ENCODE measurements at places on chromosomes 6 and 20.

GRCh38 chr6:84019842-84020211, 13.7 kb upstream of the MRAP2 start:
- no peaks in the 10 kb centered on the region for H3K36me3 ChIP-seq
- H3K27me3 ChIP-seq, result no peaks in the 10 kb centered on the region
- no peak for DNase-seq
- no peaks in the 10 kb centered on the region for H3K4me1 ChIP-seq

GRCh38 chr20:57200882-57201695, 65.4 kb downstream of the BMP7 start:
- no peaks in the 10 kb centered on the region for H3K36me3 ChIP-seq
- H3K27ac ChIP-seq, result no peak overlapping the region
- no peaks in the 10 kb centered on the region for H3K4me1 ChIP-seq
- H3K27me3 ChIP-seq, result peaks cover 31% of the 10 kb centered on the region
- no peak for DNase-seq
- no peak overlapping the region for H3K4me3 ChIP-seq

DNA sequence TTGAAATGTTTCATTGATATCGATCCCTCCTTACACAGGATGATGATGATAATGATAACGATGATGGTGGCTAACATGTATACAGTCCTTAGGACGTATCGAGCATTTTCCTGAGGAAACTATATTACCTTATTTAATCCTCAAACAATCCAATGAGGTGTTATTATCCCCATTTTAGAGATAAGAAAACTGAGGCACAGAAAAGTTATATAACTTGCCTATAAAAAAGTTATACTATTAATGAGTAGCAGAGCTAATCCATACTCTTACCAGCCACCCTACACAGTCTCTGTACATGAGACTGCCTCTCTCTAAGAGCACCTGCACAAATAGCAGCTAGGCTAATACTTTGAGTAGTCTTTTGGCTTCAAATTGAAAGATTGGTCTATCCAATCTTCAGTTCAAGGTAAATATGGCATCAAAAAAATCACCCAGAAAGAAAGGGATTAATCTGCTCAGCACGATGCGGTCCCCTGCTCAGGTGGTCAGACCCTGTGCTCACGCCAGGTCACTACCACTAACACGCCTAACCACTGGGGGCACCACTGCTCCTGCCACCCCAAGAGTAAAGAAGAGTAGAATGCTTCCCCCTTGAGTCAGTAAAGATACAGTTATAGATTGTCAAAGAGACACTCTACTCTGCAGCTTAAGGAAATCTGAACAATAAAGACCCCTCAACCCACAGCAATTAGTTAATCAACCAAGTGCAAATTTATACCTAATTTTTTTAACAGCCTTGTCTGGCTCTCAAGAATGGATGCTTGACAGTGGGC, 15.0 kb downstream of the GABBR1 start:
- no peak for DNase-seq
- peaks cover 6% of the 10 kb centered on the region for H3K36me3 ChIP-seq
- H3K27ac ChIP-seq, result no peak overlapping the region
- no peak overlapping the region for H3K4me3 ChIP-seq
- no peaks in the 10 kb centered on the region for H3K27me3 ChIP-seq

- H3K27me3 ChIP-seq, result peaks cover 23% of the 10 kb centered on the region
- no peak for DNase-seq
- H3K4me1 ChIP-seq, result no peaks in the 10 kb centered on the region
- no peaks in the 10 kb centered on the region for H3K36me3 ChIP-seq
- no peak overlapping the region for H3K27ac ChIP-seq
Measured at GRCh38 chr6:110334423-110335180, 23.5 kb downstream of the METTL24 start.

DNA sequence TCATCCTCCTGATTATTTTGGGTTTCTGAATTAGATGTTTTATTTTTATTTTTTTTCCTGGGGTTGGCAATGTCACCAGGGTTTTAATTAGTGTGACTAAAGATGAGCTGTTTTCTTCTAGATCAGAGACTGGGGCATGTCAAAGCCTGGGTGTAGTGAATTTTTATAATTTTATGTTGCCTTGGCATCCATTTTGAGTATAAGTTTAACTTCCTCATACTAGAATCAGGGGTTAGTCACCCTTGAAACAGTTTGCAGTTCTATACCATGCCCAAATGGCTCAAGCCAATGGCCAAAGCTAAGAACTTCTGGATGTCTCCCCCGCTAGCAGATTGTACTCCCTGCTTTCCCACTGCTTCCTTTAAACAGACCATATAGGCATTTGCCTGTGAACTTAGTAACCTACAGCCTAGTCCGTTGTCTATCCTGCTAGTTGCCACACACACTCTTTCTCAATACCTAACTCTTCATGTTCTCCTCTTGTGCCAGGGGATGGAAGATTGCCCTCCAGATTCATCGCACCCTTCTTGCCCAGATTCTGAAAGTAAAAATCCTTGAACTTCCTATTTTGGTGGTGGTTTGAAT, 54.5 kb downstream of the KIAA0408 start:
- H3K27me3 ChIP-seq, result peaks cover 6% of the 10 kb centered on the region
- no peak overlapping the region for H3K27ac ChIP-seq
- no peak overlapping the region for H3K4me3 ChIP-seq
- DNase-seq, result no peak

GRCh38 chr6:147331401-147331800, 127.2 kb downstream of the STXBP5 start:
- no peaks in the 10 kb centered on the region for H3K27me3 ChIP-seq
- peaks cover 21% of the 10 kb centered on the region for H3K36me3 ChIP-seq
- H3K4me1 ChIP-seq, result no peaks in the 10 kb centered on the region
- DNase-seq, result no peak

- no peak overlapping the region for H3K27ac ChIP-seq
- H3K4me3 ChIP-seq, result no peak overlapping the region
- no peaks in the 10 kb centered on the region for H3K27me3 ChIP-seq
- no peak for DNase-seq
- H3K36me3 ChIP-seq, result peaks cover 14% of the 10 kb centered on the region
Measured at GRCh38 chr20:33438481-33438880, 5.1 kb downstream of the SNTA1 start.

- no peak for DNase-seq
- H3K27ac ChIP-seq, result peak overlapping the region; percentile 99
- peak overlapping the region; percentile 72 for H3K4me3 ChIP-seq
- peaks cover 21% of the 10 kb centered on the region for H3K36me3 ChIP-seq
- H3K27me3 ChIP-seq, result no peaks in the 10 kb centered on the region
Measured at GRCh38 chr6:2859185-2859700, 17.6 kb upstream of the SERPINB1 start.

GRCh38 chr20:39766333-39766732, 804.2 kb downstream of the DHX35 start:
- H3K27me3 ChIP-seq, result no peaks in the 10 kb centered on the region
- H3K4me3 ChIP-seq, result no peak overlapping the region
- no peak overlapping the region for H3K27ac ChIP-seq

GRCh38 chr20:8492173-8492572, 360.1 kb downstream of the PLCB1 start:
- DNase-seq, result no peak
- H3K36me3 ChIP-seq, result no peaks in the 10 kb centered on the region
- no peaks in the 10 kb centered on the region for H3K27me3 ChIP-seq
- H3K4me1 ChIP-seq, result peaks cover 7% of the 10 kb centered on the region
- no peak overlapping the region for H3K4me3 ChIP-seq

DNA sequence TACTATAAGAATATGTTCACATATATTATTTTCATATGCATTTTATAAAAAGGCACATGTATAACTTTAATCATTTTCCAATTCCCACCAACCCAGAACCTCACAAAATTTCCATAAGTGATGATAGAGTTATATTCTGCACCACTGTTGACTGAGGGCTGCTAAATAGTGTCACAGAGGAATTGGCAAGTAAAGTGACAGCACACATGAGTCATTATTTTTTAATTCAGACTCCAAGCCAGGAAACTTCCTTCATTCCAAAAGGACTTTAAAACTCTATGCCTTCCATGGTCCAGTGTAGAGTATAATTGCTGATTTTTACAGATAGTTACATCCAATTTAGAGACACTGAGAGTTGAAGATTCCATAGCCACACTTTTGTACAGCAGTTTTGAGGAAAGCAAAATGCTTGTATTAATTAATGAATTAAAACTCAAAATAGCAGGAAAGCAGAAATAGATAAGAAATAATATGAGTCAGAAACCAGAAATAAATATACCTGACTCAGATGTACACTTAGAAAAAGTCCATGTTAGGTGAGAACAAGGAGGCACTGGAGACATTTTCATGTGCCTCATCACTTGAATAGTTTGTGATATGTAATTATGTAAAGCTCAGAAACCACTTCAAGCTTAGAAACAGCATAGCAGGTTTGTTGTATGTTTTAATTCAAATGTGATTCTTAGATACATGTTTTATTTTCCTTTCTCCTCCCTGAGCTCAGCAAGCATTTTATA, 425.2 kb upstream of the OPRM1 start:
- H3K4me3 ChIP-seq, result no peak overlapping the region
- H3K27ac ChIP-seq, result no peak overlapping the region
- no peaks in the 10 kb centered on the region for H3K27me3 ChIP-seq
- H3K36me3 ChIP-seq, result no peaks in the 10 kb centered on the region
- no peaks in the 10 kb centered on the region for H3K4me1 ChIP-seq

- no peak for DNase-seq
- no peaks in the 10 kb centered on the region for H3K4me1 ChIP-seq
- H3K4me3 ChIP-seq, result no peak overlapping the region
- H3K36me3 ChIP-seq, result no peaks in the 10 kb centered on the region
- H3K27me3 ChIP-seq, result peaks cover 16% of the 10 kb centered on the region
- no peak overlapping the region for H3K27ac ChIP-seq
Measured at GRCh38 chr6:24576447-24576846, 69.5 kb downstream of the KIAA0319 start.

GRCh38 chr20:40984496-40984895, 44.1 kb upstream of the TOP1 start:
- peaks cover 16% of the 10 kb centered on the region for H3K4me1 ChIP-seq
- no peak overlapping the region for H3K4me3 ChIP-seq
- H3K27ac ChIP-seq, result no peak overlapping the region
- H3K27me3 ChIP-seq, result peaks cover 2% of the 10 kb centered on the region
- no peak for DNase-seq

- H3K27me3 ChIP-seq, result no peaks in the 10 kb centered on the region
- DNase-seq, result no peak
- peak overlapping the region; percentile 95 for H3K27ac ChIP-seq
- H3K4me1 ChIP-seq, result peaks cover 46% of the 10 kb centered on the region
Measured at GRCh38 chr20:49935746-49936152, 448 bp upstream of the RNF114 start.

GRCh38 chr6:170162011-170162774, 128.7 kb downstream of the DLL1 start:
- H3K36me3 ChIP-seq, result no peaks in the 10 kb centered on the region
- peaks cover 32% of the 10 kb centered on the region for H3K27me3 ChIP-seq
- peaks cover 9% of the 10 kb centered on the region for H3K4me1 ChIP-seq
- no peak overlapping the region for H3K4me3 ChIP-seq
- H3K27ac ChIP-seq, result peak overlapping the region; percentile 62

GRCh38 chr6:116165596-116165995, 39.7 kb upstream of the COL10A1 start:
- no peak overlapping the region for H3K27ac ChIP-seq
- peaks cover 24% of the 10 kb centered on the region for H3K4me1 ChIP-seq
- DNase-seq, result no peak
- no peak overlapping the region for H3K4me3 ChIP-seq
- H3K36me3 ChIP-seq, result no peaks in the 10 kb centered on the region

DNA sequence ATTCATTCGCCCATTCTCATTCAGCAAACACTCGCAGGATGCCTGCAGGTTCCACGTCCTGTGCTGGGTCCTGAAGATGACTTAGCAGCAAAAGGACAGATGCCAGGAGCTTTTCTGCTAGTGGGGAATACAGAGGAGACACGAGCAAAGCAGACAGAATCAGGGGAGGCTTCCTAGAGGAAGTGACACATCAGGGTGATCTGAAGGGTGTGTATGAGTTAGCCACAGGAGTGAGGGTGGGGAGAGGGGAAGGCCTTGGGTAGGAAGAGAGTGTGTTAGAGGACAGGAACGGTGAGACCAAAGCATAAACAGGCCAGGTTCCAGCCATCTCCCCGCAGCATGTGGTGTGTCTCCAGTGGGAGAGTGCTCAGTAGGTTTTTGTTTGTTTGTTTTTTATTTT, 73.4 kb upstream of the GTSF1L start:
- no peak for DNase-seq
- no peak overlapping the region for H3K4me3 ChIP-seq
- peaks cover 12% of the 10 kb centered on the region for H3K4me1 ChIP-seq
- H3K36me3 ChIP-seq, result no peaks in the 10 kb centered on the region
- H3K27ac ChIP-seq, result peak overlapping the region; percentile 13

GRCh38 chr20:50085481-50086365, 27.2 kb downstream of the UBE2V1 start:
- H3K4me3 ChIP-seq, result peak overlapping the region; percentile 75
- H3K27ac ChIP-seq, result peak overlapping the region; percentile 90
- H3K36me3 ChIP-seq, result peaks cover 33% of the 10 kb centered on the region
- peaks cover 20% of the 10 kb centered on the region for H3K4me1 ChIP-seq
- no peaks in the 10 kb centered on the region for H3K27me3 ChIP-seq

DNA sequence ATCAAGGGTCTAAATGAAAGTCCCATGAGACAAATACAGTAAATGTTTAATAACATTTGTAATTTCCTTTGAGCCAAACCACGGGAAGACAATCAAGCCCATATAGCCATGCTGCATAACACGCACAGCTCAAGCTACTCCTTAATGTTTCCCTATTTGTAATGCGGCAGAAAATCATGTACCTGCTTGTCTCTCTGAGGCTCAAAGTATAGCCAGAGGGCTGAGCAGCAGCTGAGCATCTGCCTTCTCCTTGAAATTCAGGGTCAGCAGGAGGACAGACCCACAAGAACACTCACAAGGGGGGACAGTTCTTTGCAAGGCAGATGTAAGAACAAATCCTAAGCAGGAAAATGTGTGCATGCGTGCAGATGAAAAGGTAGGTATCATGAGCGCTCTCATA, 45.8 kb upstream of the JARID2 start:
- H3K4me1 ChIP-seq, result no peaks in the 10 kb centered on the region
- H3K36me3 ChIP-seq, result no peaks in the 10 kb centered on the region
- no peaks in the 10 kb centered on the region for H3K27me3 ChIP-seq
- DNase-seq, result no peak
- H3K27ac ChIP-seq, result no peak overlapping the region

DNA sequence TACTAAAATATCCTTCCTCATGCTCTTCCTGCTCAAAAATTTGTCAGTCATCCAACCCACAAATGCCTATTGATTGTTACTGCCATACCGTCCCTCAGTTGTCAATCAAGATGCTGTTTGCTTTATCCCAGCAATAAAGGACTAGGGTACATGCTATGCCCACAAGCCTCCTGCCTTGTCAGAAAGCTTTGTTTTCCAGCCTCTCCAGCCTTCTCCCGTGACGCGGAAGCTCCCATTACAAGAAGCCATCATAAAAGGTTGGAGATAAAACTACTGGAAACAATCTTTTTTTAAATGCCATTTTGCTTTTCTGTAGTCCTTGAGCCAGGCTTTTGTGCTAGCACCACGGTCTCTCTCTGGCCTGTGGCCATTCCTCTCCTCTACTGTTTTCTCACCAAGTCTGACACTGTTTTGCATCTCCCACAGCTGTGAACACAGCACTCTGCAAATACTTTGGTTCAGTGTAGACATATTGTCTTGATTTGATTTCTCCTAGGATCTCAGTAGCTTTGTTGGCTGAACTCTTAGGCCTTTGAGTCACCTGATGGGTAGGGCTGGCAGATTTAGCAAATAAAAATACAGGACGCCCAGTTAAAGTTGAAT, 495.7 kb upstream of the JARID2 start:
- H3K27me3 ChIP-seq, result no peaks in the 10 kb centered on the region
- no peak for DNase-seq
- H3K4me3 ChIP-seq, result no peak overlapping the region
- no peaks in the 10 kb centered on the region for H3K36me3 ChIP-seq
- H3K4me1 ChIP-seq, result peaks cover 8% of the 10 kb centered on the region

Measured in effector memory CD8-positive, alpha-beta T cell (primary cell).